ENCODE measurements at places on chromosomes 5 and 9. TPM values are rescaled to one million over a fixed set of nuclear protein-coding genes. Genes with fewer than 3 reads are reported as not detected.

The FOXI1 gene
- not detected for total RNA-seq

The FRMD3 gene
- total RNA-seq: 0.13 TPM

The ORM2 gene
- not detected for total RNA-seq

The SCGB3A2 gene
- total RNA-seq: not detected

Measured in epithelial cell of alveolus of lung (primary cell).